ENCODE measurements at places on chromosomes 3 and 15. TPM values are rescaled to one million over a fixed set of nuclear protein-coding genes. Genes with fewer than 3 reads are reported as not detected.

Gene TMEM266
- total RNA-seq = 0.30 TPM

Gene MYLK
- total RNA-seq = not detected

Gene CLDN18
- not detected for total RNA-seq

Gene CHST14
- 11.7 TPM for total RNA-seq

Gene ATP10A
- total RNA-seq = 31.8 TPM

Gene LMAN1L
- total RNA-seq = not detected

Gene EFCC1
- total RNA-seq = 0.17 TPM

Measured in activated CD8-positive, alpha-beta memory T cell treated with anti-CD3 and anti-CD28 coated beads for 36 hours (primary cell).